ENCODE measurements at places on chromosomes 3 and 15.
A peak's percentile ranks its signal among the peaks of the same experiment; 100 is the strongest.

DNA sequence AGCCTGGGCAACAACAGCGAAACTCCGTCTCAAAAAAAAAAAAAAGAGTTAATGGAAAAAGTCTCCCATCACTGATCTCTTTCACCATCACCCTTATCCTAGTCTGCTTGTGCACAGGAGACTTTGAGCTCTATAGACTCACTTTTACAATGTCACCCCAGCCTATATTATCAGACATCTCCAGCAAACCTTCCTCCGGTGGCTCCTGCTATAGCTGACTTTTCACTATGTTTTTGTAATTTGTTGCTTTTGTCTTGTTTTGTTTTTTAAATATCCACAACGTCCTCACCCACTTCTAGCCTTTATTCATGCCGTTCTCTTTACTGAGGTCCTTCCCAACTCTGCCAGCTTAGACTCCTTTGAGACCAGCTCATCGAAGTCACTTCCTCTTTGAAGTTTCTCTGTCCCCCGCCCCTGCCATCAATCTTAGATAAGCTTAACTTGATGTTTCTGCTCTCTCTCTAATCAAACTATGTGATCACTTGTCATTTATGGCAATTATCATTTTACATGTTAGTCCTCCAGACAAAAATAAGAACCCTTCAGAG lies 82.7 kb upstream of the CHD2 start:
- H3K27ac ChIP-seq: peak overlapping the region; percentile 69
- peaks cover 40% of the 10 kb centered on the region for H3K4me1 ChIP-seq
- no peak for DNase-seq

- no peak overlapping the region for H3K4me3 ChIP-seq
- no peak for DNase-seq
- no peaks in the 10 kb centered on the region for H3K36me3 ChIP-seq
- no peaks in the 10 kb centered on the region for H3K4me1 ChIP-seq
- H3K27ac ChIP-seq: no peak overlapping the region
- H3K27me3 ChIP-seq: no peaks in the 10 kb centered on the region
Measured at GRCh38 chr3:129449279-129450115, 9.5 kb downstream of the IFT122 start.

GRCh38 chr3:67578416-67578815 lies 76.0 kb downstream of the SUCLG2 start:
- H3K4me1 ChIP-seq: no peaks in the 10 kb centered on the region
- no peaks in the 10 kb centered on the region for H3K36me3 ChIP-seq
- DNase-seq: no peak
- H3K27ac ChIP-seq: no peak overlapping the region

DNA sequence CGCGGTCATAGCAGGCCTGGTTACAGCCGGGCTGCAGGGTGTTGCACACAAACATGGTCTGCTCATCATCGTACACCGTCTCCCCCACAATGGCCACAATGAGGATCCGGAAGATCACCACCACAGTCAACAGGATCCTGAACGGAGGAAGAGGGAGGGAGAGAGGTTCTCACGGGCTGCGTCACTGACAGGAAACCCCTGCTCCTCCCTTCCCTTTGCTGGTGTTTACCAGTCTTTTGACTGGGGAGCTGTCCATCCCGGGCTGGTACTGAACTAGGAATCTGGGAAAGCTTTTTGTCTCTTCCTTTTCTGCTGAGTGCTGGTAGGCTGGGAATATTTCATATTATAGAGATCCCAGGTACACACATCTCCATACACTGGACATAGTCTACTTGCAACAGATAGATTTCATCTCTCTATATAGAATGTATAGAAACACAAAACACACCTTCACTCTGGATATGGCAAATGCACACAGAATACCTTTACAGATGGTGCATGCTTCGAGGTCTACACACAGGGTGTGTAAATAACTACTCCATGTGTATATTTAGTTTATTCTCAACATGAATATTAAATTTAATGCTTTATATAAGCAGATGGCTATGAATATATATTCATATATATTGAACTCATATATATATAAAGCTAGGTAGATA lies 1.4 kb downstream of the GJD2 start:
- no peak overlapping the region for H3K27ac ChIP-seq
- no peaks in the 10 kb centered on the region for H3K36me3 ChIP-seq
- H3K4me3 ChIP-seq: no peak overlapping the region
- no peaks in the 10 kb centered on the region for H3K4me1 ChIP-seq
- peaks cover 5% of the 10 kb centered on the region for H3K27me3 ChIP-seq

GRCh38 chr3:151439652-151440125 lies 21.2 kb downstream of the IGSF10 start:
- no peak overlapping the region for H3K4me3 ChIP-seq
- H3K4me1 ChIP-seq: no peaks in the 10 kb centered on the region
- DNase-seq: peak; percentile 64
- H3K27ac ChIP-seq: no peak overlapping the region

- H3K4me3 ChIP-seq: no peak overlapping the region
- H3K27ac ChIP-seq: no peak overlapping the region
- DNase-seq: no peak
- H3K4me1 ChIP-seq: no peaks in the 10 kb centered on the region
Measured at GRCh38 chr15:55835866-55836265, 92.9 kb upstream of the PRTG start.

GRCh38 chr3:146732325-146732724 lies 127.2 kb upstream of the PLSCR5 start:
- no peaks in the 10 kb centered on the region for H3K4me1 ChIP-seq
- H3K4me3 ChIP-seq: no peak overlapping the region
- no peaks in the 10 kb centered on the region for H3K36me3 ChIP-seq
- DNase-seq: no peak

- no peak overlapping the region for H3K4me3 ChIP-seq
- no peaks in the 10 kb centered on the region for H3K4me1 ChIP-seq
- no peak for DNase-seq
- H3K36me3 ChIP-seq: no peaks in the 10 kb centered on the region
- H3K27me3 ChIP-seq: no peaks in the 10 kb centered on the region
Measured at GRCh38 chr3:14148041-14148985, 23.5 kb downstream of the TMEM43 start.

DNA sequence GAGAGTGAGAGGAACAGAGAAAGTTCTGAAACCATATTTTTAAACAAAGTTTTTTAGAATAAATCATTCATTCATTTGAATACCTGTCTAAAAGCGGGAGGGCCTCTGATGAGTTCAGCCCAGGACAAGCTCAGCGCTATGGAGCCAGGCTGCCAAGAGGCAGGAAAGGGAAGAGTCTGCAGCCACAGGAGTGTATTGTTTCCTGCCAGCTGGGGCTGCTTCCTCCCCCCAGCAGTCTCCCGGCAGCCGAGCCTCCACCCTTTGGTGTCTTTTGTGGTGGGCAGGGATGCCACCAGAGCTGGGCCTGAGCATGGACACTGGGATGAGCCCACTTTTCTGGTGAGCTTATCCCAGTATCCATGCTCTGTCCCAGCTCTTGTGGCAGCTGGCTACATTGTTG lies 199.5 kb upstream of the TPRG1 start:
- no peak overlapping the region for H3K4me3 ChIP-seq
- H3K36me3 ChIP-seq: no peaks in the 10 kb centered on the region
- H3K4me1 ChIP-seq: no peaks in the 10 kb centered on the region
- H3K27ac ChIP-seq: no peak overlapping the region
- H3K27me3 ChIP-seq: no peaks in the 10 kb centered on the region

- H3K27ac ChIP-seq: no peak overlapping the region
- H3K36me3 ChIP-seq: no peaks in the 10 kb centered on the region
- H3K4me3 ChIP-seq: no peak overlapping the region
- 0 out of 2 replicates have a peak, but pooled peaks cover 9% of the 10 kb centered on the region for H3K4me1 ChIP-seq
Measured at GRCh38 chr3:31219131-31219843, 313.4 kb upstream of the STT3B start.

- no peaks in the 10 kb centered on the region for H3K27me3 ChIP-seq
- DNase-seq: no peak
- H3K4me3 ChIP-seq: no peak overlapping the region
- no peaks in the 10 kb centered on the region for H3K36me3 ChIP-seq
- no peak overlapping the region for H3K27ac ChIP-seq
- no peaks in the 10 kb centered on the region for H3K4me1 ChIP-seq
Measured at GRCh38 chr15:42692997-42693396, 43.9 kb downstream of the CDAN1 start.

DNA sequence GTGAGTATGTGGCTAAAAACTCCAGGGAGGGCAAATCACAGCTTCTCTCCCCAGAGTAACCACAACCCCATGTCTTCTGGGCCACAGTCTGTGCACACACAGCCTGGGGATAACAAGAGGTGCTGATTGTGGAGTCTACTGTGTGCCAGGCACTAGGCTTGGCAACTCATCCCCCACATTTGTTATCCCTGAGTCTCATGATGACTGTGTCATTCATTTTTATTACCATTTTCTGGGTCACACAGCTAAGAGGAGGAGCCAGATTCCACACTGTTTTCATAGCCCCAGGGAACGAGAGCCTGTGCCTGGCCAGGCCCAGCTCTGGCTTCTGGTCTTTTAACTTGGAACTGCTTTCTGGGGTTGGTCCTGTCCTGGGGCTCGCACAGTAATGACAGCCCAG lies 34.5 kb downstream of the ESYT3 start:
- no peaks in the 10 kb centered on the region for H3K4me1 ChIP-seq
- no peak overlapping the region for H3K4me3 ChIP-seq
- H3K27me3 ChIP-seq: no peaks in the 10 kb centered on the region
- no peak overlapping the region for H3K27ac ChIP-seq
- DNase-seq: no peak

DNA sequence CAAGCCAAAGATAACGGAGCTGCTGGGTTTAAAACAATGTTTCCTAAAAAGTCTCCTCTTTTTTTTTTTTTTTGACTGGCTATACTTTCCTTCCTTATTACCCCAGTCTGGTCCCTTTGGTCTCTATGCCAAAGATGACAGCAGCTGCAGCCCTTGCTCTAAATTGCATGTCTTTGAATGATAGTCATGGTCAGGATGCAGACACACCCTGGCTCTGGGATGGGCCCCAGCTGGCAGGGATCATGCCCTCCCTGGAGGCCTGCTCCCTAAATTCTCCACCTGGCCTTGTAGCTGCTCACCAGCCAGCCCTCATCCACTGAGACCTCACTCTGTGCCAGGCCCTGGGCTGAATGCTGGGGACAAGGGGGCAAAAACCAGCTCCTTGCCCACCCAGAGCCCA lies 95.8 kb downstream of the MESD start:
- no peak for DNase-seq
- no peak overlapping the region for H3K4me3 ChIP-seq
- no peaks in the 10 kb centered on the region for H3K27me3 ChIP-seq

DNA sequence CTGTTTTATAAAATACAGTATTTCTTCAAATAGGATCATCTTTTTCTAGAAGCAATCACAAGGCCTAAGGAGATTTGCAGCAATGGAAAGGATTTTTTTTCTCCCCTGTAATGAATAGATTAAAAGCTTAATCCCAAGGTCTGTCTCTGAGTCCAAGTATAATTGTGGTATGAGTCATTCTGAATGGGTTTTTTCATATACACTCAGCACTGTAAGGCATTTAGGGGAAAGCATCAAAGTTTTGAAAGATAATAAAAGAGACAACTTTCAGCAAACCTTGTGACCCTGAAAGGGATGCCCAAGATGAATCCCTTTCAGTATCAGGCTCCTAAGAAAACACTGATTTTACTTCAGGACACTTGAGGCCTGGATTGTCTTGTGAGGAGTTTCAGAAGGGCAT lies 23.3 kb upstream of the LARS2 start:
- no peak overlapping the region for H3K4me3 ChIP-seq
- no peak for DNase-seq
- H3K27me3 ChIP-seq: no peaks in the 10 kb centered on the region

GRCh38 chr3:24965706-24966385 lies 462.2 kb upstream of the RARB start:
- DNase-seq: no peak
- no peaks in the 10 kb centered on the region for H3K36me3 ChIP-seq
- H3K27ac ChIP-seq: no peak overlapping the region
- H3K4me3 ChIP-seq: no peak overlapping the region

GRCh38 chr3:137204409-137204808 lies 246.6 kb downstream of the IL20RB start:
- no peak overlapping the region for H3K27ac ChIP-seq
- H3K4me3 ChIP-seq: no peak overlapping the region
- H3K36me3 ChIP-seq: no peaks in the 10 kb centered on the region
- peaks cover 8% of the 10 kb centered on the region for H3K4me1 ChIP-seq
- no peaks in the 10 kb centered on the region for H3K27me3 ChIP-seq
- no peak for DNase-seq

- no peak for DNase-seq
- no peaks in the 10 kb centered on the region for H3K36me3 ChIP-seq
- no peak overlapping the region for H3K27ac ChIP-seq
- H3K4me1 ChIP-seq: peaks cover 11% of the 10 kb centered on the region
Measured at GRCh38 chr15:55241186-55241585, 44.4 kb upstream of the RSL24D1 start.

DNA sequence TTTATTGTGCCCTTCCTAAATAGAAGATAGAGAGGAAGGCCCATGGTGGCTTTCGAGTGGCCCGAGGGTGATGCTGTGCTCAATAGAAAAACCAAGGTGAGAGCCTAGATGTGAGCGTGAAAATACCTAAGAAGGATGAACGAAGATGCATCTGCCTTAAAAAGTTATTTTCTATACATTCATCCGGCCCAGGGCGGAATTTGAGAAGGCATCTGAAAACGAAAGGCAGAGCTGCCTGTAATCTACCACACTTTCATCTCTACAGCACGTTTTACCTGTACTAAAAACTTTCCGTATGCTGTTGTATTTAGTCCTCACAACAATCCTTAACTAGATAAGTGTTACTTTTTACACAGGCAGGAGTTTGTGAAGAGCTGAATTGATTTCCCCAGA lies 1.4 kb downstream of the DUT start:
- H3K4me3 ChIP-seq: peak overlapping the region; percentile 84
- DNase-seq: peak; percentile 55
- H3K4me1 ChIP-seq: peaks cover 18% of the 10 kb centered on the region
- H3K36me3 ChIP-seq: peaks cover 9% of the 10 kb centered on the region
- H3K27ac ChIP-seq: peak overlapping the region; percentile 83

- no peak overlapping the region for H3K27ac ChIP-seq
- H3K4me3 ChIP-seq: no peak overlapping the region
- no peaks in the 10 kb centered on the region for H3K4me1 ChIP-seq
- DNase-seq: no peak
- H3K36me3 ChIP-seq: peaks cover 2% of the 10 kb centered on the region
- no peaks in the 10 kb centered on the region for H3K27me3 ChIP-seq
Measured at GRCh38 chr15:80180468-80180867, 27.7 kb downstream of the FAH start.

DNA sequence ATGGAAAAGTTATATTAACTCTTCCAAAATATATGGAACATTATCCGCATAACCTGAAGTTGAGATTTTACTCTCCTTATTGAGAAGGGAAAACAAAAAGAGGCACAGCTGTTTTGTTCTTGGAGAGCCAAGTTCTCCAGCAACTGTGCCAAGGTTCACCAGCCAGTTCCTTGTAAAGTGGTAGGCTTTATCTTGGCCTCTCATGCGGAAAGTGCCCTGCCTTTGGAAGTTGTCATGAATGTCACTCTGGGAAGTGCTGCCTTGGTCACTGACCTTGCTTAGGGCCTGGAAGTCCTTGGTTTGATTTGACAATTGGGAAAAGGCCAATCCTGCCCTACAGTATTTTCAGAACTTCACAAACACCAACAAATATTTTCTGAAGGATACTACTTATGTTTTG lies 44.2 kb upstream of the THRB start:
- no peaks in the 10 kb centered on the region for H3K36me3 ChIP-seq
- H3K4me3 ChIP-seq: no peak overlapping the region
- H3K27ac ChIP-seq: no peak overlapping the region
- H3K27me3 ChIP-seq: no peaks in the 10 kb centered on the region
- DNase-seq: no peak

GRCh38 chr15:25250011-25250596 lies 188.7 kb downstream of the UBE3A start:
- H3K4me3 ChIP-seq: no peak overlapping the region
- H3K4me1 ChIP-seq: no peaks in the 10 kb centered on the region
- no peaks in the 10 kb centered on the region for H3K36me3 ChIP-seq
- DNase-seq: no peak
- no peaks in the 10 kb centered on the region for H3K27me3 ChIP-seq

Data from MM.1S (cell line).